ENCODE measurements at places on chromosomes 3 and 15. TPM values are rescaled to one million over a fixed set of nuclear protein-coding genes. Genes with fewer than 3 reads are reported as not detected.

- no peaks in the 10 kb centered on the region for H3K27me3 ChIP-seq
- H3K27ac ChIP-seq: no peak overlapping the region
- no peak for DNase-seq
- H3K4me1 ChIP-seq: no peaks in the 10 kb centered on the region
- H3K36me3 ChIP-seq: no peaks in the 10 kb centered on the region
Observed at GRCh38 chr15:90059208-90059985, 42.9 kb downstream of the IDH2 start.

ZPLD1 gene
- total RNA-seq: not detected

MORC1 gene
- not detected for total RNA-seq

SPINT1 gene
- 290 TPM for total RNA-seq

KCNMB2 gene
- total RNA-seq: not detected

RPLP1 gene
- 1,689 TPM for total RNA-seq

GRCh38 chr15:70882361-70882760 is 9.9 kb downstream of the THAP10 start:
- no peaks in the 10 kb centered on the region for H3K27me3 ChIP-seq
- no peaks in the 10 kb centered on the region for H3K36me3 ChIP-seq
- no peak for DNase-seq
- H3K4me1 ChIP-seq: no peaks in the 10 kb centered on the region

LSMEM2 gene
- total RNA-seq: not detected

- peaks cover 22% of the 10 kb centered on the region for H3K4me1 ChIP-seq
- no peak for DNase-seq
- H3K36me3 ChIP-seq: no peaks in the 10 kb centered on the region
- H3K27ac ChIP-seq: no peak overlapping the region
- no peaks in the 10 kb centered on the region for H3K27me3 ChIP-seq
Observed at GRCh38 chr3:8968375-8968882, 5.2 kb upstream of the RAD18 start.

DNA sequence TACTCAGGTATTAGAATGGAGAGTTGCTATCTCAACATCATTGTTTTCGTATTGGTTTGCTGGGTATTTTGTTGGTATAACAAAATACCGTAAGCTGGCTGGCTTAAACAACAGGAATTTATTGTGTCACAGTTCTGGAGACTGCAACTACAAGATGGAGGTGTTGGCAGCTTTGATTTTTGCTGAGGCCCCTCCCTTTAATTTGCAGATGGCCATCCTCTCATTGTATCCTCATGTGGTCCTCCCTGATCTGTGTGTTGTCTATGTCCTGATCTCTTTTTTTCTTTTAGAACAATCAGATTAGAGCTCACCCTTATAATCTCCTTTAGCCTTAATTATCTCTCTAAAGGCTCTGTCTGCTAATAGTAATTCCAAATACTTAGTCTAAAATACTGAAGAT is 299.8 kb upstream of the GOLIM4 start:
- H3K4me3 ChIP-seq: no peak overlapping the region
- H3K27ac ChIP-seq: no peak overlapping the region
- no peaks in the 10 kb centered on the region for H3K27me3 ChIP-seq
- DNase-seq: no peak
- no peaks in the 10 kb centered on the region for H3K4me1 ChIP-seq

GRCh38 chr3:120642368-120642948 is 39.6 kb downstream of the HGD start:
- H3K36me3 ChIP-seq: peaks cover 2% of the 10 kb centered on the region
- H3K27ac ChIP-seq: no peak overlapping the region
- no peaks in the 10 kb centered on the region for H3K4me1 ChIP-seq
- no peak overlapping the region for H3K4me3 ChIP-seq
- no peak for DNase-seq

DNA sequence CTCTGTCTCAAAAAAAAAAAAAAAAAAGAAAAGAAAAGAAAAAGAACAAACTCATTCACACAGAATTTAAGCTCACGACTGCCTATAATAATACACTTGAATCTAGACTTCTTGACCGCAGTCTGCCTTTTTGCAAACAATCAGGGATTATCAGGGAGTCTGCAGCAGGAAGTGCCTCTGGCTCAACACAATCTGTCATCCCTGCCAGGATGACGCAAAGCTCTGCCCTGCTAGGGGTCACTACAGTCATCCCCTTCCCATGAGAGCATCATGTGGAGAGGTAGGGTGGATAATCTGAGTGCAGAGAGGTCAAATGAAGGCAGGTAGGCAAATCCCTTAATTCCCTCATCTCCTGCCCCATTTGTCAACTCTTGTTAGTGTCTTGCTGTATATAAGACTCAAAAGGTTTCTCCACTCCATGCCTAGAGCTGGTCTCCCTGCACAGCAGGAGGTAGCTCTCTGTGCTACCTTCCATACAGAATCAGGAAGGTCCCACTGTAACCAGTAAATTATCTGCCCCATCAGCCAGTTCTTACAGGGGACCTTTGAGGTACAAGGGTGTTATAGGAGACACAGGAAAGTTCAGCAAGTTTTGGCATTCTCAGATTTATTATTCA is 4.2 kb downstream of the UBAP1L start:
- no peak overlapping the region for H3K27ac ChIP-seq
- no peaks in the 10 kb centered on the region for H3K4me1 ChIP-seq
- DNase-seq: no peak
- no peak overlapping the region for H3K4me3 ChIP-seq
- no peaks in the 10 kb centered on the region for H3K36me3 ChIP-seq
- H3K27me3 ChIP-seq: no peaks in the 10 kb centered on the region

DNA sequence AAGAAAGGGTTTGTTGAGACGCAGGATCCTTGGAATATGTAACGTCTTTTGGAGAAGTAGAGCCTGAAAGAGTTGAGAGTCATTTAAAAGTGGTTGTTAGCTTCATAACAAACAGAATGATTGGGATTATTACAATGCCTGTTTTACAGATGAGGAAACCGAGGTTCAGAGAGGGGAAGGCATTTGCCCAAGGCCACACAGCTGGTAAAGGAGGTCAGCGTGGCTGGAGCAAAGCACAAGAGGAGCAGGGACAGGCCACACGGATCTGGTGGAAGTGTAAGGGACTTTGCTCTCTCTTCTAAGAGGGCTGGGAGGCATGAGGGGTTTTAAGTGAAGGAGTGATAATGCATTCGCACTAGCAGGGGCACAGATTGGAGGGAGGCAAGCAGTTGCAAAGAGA is 6.2 kb upstream of the OXTR start:
- no peaks in the 10 kb centered on the region for H3K27me3 ChIP-seq
- H3K27ac ChIP-seq: no peak overlapping the region
- H3K36me3 ChIP-seq: no peaks in the 10 kb centered on the region
- no peaks in the 10 kb centered on the region for H3K4me1 ChIP-seq

DNA sequence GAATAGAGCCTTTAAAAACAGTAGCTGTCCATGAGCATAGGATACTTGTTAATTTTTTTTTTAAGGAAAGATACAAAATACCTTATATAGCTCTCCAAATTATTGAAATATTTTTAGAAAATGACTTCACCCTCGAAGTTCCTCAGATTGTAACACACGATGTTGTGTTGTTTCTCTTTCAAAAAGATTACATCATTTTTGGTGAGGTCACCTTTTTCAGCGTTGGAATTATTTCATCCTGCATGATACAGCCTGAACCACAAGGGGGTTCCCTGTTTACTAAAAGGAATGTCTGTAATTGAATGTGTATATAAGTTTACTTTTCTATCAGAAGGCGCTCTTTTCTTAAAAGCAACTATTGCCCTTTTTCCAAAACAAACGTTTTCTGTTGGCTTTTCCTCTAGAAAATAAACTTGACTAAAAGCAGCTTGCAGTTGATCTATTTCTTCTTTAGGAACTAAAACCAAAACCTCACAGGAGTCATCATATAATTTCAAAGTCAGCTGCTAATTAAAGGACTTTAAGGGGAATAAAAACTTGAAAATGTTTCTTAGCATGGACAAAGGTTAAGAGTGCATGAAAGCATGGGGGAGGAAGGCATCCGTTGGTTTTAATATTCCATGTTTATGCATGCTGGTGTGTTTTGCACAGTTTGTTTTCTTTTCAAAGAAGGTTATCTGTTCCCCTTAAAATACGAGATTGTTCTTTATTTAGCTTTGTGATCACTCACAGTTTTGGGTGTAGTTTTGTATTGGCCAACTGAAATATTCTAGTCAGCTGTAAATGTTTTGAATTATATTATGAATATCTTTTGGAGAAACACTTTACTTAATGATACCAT is 29.4 kb downstream of the LYSMD4 start:
- H3K27me3 ChIP-seq: no peaks in the 10 kb centered on the region
- no peaks in the 10 kb centered on the region for H3K36me3 ChIP-seq
- no peak overlapping the region for H3K4me3 ChIP-seq
- no peak overlapping the region for H3K27ac ChIP-seq
- peaks cover 3% of the 10 kb centered on the region for H3K4me1 ChIP-seq

FBXW12 gene
- 1.7 TPM for total RNA-seq

- no peaks in the 10 kb centered on the region for H3K27me3 ChIP-seq
- no peak for DNase-seq
- no peaks in the 10 kb centered on the region for H3K4me1 ChIP-seq
- H3K36me3 ChIP-seq: no peaks in the 10 kb centered on the region
Observed at GRCh38 chr15:36183201-36183600, 396.2 kb upstream of the CDIN1 start.

GRCh38 chr15:101138913-101139880 is 112.7 kb downstream of the CHSY1 start:
- no peaks in the 10 kb centered on the region for H3K27me3 ChIP-seq
- no peaks in the 10 kb centered on the region for H3K4me1 ChIP-seq
- H3K27ac ChIP-seq: no peak overlapping the region
- no peaks in the 10 kb centered on the region for H3K36me3 ChIP-seq
- H3K4me3 ChIP-seq: no peak overlapping the region
- DNase-seq: no peak

- DNase-seq: no peak
- H3K27ac ChIP-seq: no peak overlapping the region
- H3K4me1 ChIP-seq: no peaks in the 10 kb centered on the region
- H3K4me3 ChIP-seq: peak overlapping the region; percentile 75
Observed at GRCh38 chr3:179149406-179149867, 1.3 kb downstream of the PIK3CA start.

GRCh38 chr3:10334042-10334441 is 13.1 kb upstream of the SEC13 start:
- DNase-seq: no peak
- H3K36me3 ChIP-seq: no peaks in the 10 kb centered on the region
- H3K27me3 ChIP-seq: no peaks in the 10 kb centered on the region
- 0 out of 2 replicates have a peak, but pooled peaks cover 3% of the 10 kb centered on the region for H3K4me1 ChIP-seq
- no peak overlapping the region for H3K4me3 ChIP-seq

ARGFX gene
- not detected for total RNA-seq

GASK1A gene
- not detected for total RNA-seq

LOXL1 gene
- total RNA-seq: 1.3 TPM

CLCN2 gene
- total RNA-seq: 23.0 TPM

TRAK1 gene
- 33.3 TPM for total RNA-seq

MUC20 gene
- total RNA-seq: 0.88 TPM

GOLGA6L26 gene
- total RNA-seq: not detected

DNA sequence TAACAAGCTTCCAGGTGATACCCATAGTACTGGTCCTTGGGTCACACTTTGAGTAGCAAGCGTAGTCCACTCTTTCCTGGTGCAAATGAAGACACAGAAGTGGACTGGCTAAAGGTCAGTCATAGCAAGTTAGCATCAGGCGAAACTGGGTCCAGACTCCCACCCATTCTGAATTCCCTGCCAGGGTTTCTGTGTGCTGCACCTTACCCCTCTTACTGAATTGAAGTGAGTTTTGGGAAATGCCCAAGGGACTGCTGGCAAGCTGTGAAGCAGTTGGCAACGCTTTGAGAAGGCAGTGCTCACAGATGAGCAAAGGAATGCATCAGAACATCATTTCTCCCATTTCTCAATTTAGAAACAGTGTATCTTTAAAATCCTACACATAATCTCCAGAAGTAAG is 1.8 kb upstream of the LSG1 start:
- H3K27ac ChIP-seq: no peak overlapping the region
- H3K4me3 ChIP-seq: no peak overlapping the region
- no peaks in the 10 kb centered on the region for H3K36me3 ChIP-seq
- no peak for DNase-seq
- peaks cover 9% of the 10 kb centered on the region for H3K4me1 ChIP-seq
- no peaks in the 10 kb centered on the region for H3K27me3 ChIP-seq

- no peaks in the 10 kb centered on the region for H3K36me3 ChIP-seq
- H3K27ac ChIP-seq: no peak overlapping the region
- DNase-seq: no peak
- no peaks in the 10 kb centered on the region for H3K4me1 ChIP-seq
Observed at GRCh38 chr3:180278583-180279188, 241.9 kb upstream of the PEX5L start.

DNA sequence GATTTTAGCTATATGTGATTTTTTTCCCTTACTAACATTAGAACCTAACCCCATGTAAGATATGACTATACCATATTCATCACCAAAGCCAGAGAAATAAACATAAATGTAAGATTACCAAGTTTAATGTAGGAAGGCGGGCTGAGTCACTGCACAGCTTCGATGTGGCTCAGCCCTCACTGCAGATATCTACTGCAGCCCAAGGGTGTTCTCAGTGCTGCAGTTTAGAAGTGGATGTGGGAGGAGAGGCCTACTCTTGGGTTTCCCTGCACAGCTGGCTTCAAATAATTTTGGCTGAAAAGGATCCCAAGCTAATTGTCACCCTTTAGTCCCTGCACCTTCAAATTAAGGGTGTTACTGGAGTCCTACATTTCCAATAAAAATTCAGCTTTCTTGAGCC is 9.3 kb downstream of the ARPP19 start:
- no peaks in the 10 kb centered on the region for H3K27me3 ChIP-seq
- peaks cover 3% of the 10 kb centered on the region for H3K4me1 ChIP-seq
- H3K27ac ChIP-seq: no peak overlapping the region
- no peak overlapping the region for H3K4me3 ChIP-seq
- DNase-seq: no peak

Data from Caco-2 (cell line).